COLO829 (cell line): ENCODE measurements at places on chromosomes 5 and 9.
A peak's percentile ranks its signal among the peaks of the same experiment; 100 is the strongest.

GRCh38 chr5:26310415-26310814, 728.0 kb downstream of the CDH9 start:
- DNase-seq, result no peak

GRCh38 chr5:170361116-170361515, 28.1 kb downstream of the KCNMB1 start:
- no peak for DNase-seq

DNA sequence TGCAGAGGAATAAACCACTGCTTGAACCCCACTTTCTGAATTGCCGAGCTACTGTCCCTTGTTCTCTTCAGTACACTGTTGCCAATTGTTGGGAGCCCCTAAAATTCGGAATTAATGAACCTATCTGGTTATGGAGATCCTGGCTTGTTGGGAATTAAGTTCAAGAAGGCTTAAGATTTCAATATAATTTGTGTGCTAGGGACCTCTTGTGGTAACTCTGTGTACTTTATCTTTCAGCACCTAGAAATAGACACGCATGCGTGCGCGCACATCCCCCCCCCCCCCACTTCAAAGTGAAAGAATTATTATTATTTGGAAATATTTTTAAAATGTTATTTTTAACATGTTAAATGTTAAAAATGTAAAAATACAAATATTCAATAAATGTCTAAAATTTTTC, 53.3 kb upstream of the FAM169A start:
- DNase-seq, result peak; percentile 60

GRCh38 chr5:20522905-20523482, 535.0 kb upstream of the CDH18 start:
- no peak for DNase-seq

GRCh38 chr5:116544531-116545241, 29.9 kb downstream of the SEMA6A start:
- DNase-seq, result no peak

GRCh38 chr5:15695215-15695731, 195.3 kb downstream of the FBXL7 start:
- DNase-seq, result no peak

DNA sequence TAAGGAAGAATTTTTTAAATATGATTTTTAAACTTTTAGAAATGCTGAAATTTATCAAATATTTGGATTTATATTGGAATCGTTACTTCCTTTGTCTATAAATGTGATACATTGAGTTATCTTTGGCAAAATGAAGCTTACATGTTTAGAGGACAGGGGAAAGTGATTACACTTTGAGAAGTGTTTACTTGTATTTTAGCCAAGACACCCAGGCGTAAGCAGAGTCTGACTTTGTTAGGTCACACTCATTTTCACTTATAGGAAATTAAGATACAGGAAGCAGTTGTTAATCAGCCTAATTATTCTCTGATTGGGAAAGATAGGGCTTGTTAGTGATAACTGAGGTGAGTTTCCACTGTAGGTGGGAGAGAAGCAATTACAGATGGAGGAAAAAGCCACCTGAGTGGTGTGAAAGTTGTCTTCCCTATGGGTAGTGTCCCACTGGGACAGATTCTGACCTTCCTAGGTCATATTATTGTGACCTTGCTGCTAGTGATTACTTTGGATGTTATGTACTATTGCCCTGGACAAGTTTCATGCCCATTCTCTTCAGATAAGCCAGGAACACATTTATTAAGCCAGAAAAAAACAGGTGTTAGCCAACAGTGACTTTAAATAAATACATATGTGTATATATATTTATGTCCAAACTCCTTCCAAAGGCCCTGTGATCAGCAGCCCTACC, 88.7 kb downstream of the UHRF2 start:
- DNase-seq, result no peak

DNA sequence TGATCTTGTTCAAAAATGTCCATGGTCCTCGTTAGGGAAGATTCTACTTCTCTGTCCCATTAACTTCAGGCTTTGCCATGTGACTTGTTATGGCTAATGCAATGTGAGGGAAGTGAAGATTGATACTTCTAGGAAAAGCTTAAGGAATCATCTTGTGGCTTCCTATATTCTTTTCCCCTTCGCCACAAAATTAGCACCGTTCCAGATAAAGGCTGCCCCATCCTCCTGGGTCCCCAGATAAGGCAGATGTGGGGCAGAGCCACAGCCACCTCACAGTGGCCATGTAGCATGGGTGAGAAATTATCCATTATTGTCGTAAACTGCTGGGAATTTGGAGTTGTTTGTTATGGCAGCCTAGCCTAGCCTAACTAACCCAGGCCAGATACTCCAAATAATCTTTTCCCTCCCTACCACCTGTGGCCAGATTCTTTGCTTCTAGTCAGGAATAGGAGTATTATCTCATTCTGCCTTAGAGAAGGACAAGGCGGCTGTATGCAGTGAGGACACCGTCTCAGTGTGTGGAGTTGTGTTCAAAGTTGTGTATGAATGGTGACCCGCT, 31.9 kb upstream of the BOD1 start:
- DNase-seq, result no peak

- DNase-seq, result no peak
Measured at GRCh38 chr5:159324986-159325385, 5.3 kb downstream of the IL12B start.

- peak; percentile 77 for DNase-seq
Measured at GRCh38 chr9:107172160-107172978, 110.7 kb upstream of the RAD23B start.

- DNase-seq, result no peak
Measured at GRCh38 chr5:170701334-170701733, 82.2 kb upstream of the GABRP start.

DNA sequence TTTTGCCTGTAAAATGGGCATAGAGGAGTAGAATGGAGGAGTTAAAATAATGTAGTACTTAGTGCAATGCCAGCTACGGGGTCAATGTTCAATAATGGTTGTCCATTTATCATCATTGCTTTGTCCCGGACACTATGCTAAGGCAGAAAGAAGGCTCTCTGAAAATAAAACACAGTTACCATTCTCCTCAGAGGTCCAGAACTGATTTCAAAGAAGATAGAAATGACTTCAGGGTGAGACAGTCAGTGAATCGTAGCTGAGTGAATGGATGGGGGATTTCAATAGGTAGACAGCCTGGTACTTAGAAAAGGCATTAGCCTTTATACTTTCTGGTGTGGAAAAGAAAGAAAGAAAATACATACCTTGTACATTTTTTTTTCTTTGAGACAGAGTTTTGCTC, 1.2 kb upstream of the AK3 start:
- no peak for DNase-seq

DNA sequence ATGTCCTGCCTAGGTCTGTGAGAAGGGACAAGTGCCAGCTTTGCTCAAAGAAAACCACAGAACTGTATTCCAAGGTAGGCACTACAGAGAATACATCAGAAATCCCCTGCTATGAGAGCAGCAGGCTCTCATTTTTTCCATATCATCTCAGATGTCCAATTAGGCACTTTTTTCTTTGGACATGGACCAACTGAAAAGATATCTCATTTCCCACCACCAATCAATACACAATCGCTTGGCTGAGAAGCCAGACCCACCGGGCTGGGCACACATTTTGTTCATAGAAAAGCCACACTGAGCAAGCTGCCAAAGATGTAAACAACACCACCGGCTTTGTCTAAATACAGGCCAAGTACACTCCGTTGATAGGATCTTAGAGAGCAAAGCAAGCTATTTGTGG, 25.9 kb downstream of the STOM start:
- DNase-seq, result no peak

GRCh38 chr9:93033531-93033930, 25.0 kb upstream of the SUSD3 start:
- no peak for DNase-seq

- DNase-seq, result no peak
Measured at GRCh38 chr5:111447822-111448221, 64.5 kb downstream of the STARD4 start.

- DNase-seq, result no peak
Measured at GRCh38 chr5:170941788-170942187, 80.0 kb downstream of the RANBP17 start.

- DNase-seq, result no peak
Measured at GRCh38 chr9:123517512-123517911, 161.5 kb downstream of the CRB2 start.

DNA sequence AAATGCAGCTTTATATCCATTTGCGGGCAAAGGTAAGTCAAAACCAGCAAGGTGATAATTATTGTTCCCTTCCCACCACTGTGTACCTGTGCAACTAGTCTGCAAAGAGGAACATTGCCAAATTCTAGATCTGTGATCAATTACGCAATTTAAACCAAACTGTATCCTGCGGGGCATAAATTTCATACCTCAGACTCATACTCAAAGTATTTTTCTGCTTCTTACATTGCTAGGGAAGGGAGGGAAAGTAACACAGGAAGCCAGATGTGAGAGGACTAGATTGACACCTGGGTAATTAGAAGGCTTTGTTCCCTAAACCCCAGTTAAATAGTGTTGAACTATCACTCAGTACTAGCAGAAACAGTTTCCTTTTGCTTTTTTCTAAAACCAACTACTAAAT, 240.2 kb upstream of the ZNF608 start:
- no peak for DNase-seq

GRCh38 chr5:78546276-78546996, 102.1 kb downstream of the LHFPL2 start:
- DNase-seq, result no peak

- no peak for DNase-seq
Measured at GRCh38 chr5:74035521-74035937, 409.5 kb downstream of the ARHGEF28 start.

- DNase-seq, result peak; percentile 4
Measured at GRCh38 chr5:45521067-45521466, 175.1 kb downstream of the HCN1 start.

GRCh38 chr9:78707080-78707479, 410.2 kb downstream of the PSAT1 start:
- no peak for DNase-seq

DNA sequence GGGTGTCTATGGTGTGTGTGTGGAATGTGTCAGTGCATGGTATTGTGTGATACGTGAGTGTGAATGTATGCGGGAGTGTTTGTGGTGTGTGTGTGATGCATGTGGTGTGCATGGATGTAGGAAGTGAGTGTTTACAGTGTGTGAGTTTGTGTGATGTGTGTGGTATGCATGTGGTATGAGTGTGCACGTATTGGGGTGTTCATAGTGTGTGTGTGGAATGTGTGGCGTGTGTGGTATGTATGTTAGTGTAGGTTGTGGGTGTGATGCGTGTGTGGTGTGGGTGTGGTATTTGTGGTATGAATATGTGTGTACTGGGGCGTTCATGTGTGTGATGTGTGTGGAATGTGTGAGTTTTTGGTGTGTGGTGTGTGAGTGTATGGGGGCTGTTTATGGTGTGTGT, 40.1 kb upstream of the BICD2 start:
- no peak for DNase-seq

DNA sequence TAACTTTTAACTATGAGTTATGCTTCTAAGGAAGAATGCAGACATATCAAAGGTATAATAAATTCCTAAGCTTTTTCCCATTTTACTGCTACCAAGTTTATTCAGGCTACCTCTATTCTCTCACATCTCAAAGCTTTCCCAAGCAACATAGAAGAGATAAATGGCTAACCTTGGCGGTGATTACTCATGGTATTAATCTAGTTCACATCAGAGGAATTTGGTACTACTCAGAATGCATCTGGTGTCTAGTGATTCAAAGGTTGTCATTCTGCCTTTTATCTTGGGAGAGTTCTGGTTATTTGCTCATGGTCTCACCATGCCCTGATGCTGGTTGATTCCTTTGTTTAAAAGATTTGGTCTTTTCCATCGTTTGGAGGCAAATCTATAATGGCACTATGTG, 182.7 kb downstream of the TAF11L14 start:
- no peak for DNase-seq

DNA sequence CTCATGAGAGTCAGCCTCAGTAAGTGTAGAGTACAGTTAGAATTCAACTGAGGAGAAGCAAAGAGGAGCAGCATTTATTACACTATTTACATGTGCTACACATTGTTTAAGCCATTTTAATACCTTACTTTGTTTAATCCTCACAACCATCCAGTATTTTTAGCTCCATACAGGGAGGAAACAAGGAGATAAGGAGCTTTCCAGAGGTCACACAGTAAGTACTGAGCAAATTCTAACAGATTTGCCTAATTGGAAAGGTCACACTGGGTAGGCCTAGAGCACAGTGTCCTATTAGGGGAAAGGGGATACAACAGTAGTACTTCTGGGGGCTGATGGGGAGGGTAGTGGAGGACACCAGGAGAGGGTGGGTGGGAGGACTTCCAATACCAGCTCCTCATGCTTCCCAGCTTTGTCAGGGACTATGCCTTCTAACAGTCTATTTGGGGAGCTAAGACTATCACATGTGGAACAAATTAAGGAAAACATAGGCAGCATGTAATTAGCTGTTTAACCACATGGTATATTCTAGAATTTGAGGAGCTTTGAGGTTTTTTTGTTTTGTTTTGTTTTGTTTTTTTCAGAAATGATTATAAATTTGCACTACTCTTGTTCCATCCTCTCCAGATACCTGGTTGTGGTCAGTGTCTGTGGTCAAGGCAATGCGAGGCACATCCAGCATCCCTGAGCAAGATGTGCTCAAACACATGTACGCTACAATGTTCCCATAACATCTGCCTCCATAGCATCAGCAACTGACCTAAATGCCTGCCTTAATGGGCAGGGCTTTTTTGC, 96.0 kb upstream of the SLC12A2 start:
- no peak for DNase-seq

DNA sequence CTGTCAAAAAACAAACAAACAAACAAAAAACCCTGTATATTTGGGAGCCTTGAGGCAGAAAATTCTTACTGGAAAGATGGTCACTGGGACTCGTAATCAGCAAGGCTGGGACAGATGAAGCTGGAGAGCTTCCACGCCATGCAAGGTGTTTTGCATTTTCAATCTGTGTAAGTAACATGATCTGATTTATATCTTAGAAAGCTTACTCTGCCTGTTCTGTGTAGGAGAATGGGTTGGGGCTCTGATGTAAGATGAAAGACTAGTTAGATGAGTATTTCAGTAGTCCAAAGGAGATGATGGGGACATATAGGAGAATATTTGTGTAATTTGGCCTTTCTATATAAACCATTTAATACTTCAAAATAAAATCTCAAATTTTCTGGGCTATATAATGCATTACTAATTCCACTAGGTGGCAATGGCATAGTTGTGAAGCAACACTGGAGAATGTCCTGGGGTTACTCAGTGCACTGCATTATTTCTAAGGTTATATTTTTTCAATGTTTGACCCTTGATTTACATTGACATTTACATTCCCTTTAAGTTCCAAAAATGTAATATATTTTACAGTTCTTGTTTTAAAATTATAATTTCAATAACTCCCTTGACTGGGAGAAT, 21.9 kb upstream of the FSD1L start:
- DNase-seq, result peak; percentile 66

DNA sequence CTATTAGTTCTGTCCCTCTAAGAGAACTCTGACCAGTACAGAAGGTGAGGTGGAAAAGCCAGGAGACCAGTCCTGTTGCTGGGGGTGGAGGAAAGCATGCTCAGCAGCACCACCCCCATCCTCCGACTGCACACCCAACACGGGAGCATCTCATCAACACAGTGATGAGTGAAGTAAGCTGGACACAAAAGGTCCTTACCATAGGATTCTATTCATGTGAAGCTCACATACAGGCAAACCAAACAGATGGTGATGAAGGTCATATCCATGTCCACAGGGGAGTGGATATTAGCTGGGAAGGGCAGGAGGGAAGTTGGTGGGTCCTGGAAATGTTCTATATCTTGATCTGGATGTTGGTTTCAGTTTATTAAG, 14.8 kb upstream of the MARCHF6 start:
- no peak for DNase-seq

- DNase-seq, result no peak
Measured at GRCh38 chr5:115558388-115558956, 13.9 kb upstream of the FEM1C start.

- DNase-seq, result no peak
Measured at GRCh38 chr9:130639866-130640555, 24.4 kb upstream of the PRDM12 start.

GRCh38 chr9:85892401-85892800, 48.5 kb upstream of the NAA35 start:
- no peak for DNase-seq
